ENCODE measurements at places on chromosomes 1 and 21.
A peak's percentile ranks its signal among the peaks of the same experiment; 100 is the strongest.

- DNase-seq: no peak
These were observed 57.7 kb downstream of the PRRX1 start for GRCh38 chr1:170721621-170722020.

DNA sequence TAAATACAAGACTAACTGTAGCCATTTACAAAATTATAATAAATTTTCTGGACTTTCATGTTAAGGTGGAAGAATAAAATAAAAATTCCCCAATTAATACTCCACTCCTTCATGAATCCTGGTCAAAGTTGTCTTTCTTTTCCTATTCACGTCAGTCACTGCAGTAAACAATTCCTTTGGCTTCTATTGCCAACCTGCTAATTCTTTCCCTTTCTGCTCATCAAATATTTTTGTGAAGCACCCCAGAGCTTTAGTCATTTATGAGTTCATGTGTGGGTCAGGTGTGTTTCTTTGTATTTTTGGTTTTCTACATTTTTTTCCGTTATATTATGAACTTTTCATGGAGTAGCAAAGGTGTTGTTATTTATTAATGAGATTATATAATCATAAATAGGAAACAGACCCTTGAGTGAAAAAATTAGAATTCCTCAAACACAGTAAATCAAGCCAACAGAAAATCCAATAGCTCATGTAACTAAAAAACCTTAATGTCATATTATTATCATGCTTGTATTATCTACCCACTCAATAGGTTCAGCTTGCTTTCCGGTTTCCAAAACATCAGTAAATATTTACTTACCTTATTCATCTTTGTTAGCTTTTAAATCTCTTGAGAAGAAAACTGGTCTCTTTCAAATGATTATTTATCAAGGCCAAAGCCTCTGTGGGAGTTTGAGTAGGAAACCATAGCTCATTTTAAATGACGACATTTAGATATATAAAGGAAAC lies 29.6 kb upstream of the PLA2G4A start:
- no peak for DNase-seq

DNA sequence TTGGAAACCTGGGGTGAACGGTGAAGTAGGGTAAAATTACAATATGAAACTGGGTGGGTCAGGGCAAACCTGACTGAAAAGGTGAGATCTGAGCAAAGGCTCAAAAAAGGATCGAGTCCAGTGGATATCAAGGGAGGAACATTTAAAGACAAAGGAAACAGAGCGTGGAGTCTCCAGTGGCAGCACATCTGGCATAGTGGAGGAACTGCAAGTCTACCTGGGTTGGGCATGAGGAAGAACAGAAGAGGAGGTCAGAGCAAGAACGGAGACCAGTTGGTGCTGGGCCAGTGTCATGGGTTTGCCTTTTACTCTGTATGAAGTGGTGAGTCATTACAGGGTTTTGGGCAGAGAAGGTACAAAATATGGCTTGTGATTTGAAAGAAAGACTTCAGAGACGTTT lies 163.7 kb downstream of the NTPCR start:
- peak; percentile 13 for DNase-seq

DNA sequence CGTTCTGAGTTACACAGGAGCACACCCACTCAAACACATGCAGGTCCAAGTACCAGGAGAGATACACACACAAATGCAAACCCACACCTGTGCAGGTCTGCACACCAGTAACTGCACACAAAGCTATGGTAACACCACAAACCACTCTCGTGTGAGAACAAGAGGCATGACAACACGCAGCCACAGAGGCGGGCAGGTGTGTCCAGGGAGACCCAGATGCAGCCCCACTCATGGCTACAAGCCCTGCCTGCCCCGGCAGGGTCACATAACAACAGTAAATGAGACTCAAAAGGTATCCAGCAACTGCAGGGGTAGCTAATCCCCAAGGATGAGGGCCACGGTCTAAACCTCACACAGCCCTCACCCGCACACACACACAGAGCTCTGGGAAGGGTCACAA lies 48.1 kb downstream of the RAP1GAP start:
- no peak for DNase-seq

- DNase-seq: no peak
These were observed 36.2 kb downstream of the TLR5 start for GRCh38 chr1:223106856-223107255.

DNA sequence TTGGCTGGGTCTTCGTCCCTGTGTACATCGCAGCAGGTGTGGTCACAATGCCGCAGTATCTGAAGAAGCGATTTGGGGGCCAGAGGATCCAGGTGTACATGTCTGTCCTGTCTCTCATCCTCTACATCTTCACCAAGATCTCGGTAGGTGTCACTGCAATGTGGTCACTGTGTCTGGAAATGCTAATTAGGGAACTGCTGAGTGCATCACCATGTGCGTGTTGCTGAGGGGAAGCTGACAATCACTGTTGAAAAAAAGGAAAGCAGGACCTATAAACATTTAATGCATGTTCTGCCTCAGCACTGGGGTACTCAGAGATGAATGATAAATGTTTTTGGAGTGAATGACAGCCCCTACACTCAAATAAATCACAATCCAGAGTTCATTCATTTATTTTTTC lies 6.8 kb downstream of the SLC5A9 start:
- no peak for DNase-seq

DNA sequence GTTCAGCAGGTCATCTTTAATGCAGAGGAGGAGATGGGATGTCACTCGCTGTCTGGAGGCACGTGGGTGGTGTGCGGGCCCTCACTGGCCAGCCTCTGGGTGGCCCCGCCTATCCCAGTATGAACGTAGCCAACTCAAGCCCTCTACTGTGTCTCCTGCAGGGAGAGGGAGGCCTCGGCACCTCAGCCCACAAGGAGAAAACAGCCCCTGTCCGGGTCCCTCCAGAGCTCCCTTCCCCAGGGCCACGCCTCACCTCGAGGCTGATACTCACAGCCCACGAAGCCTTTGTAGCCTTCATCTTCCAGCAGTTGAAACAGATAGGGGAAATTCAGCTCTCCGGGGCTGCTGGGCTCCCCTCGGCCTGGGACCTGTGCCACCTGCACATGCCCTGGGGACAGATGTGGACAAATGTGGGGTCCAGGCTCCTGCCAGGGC lies 2.6 kb downstream of the HYI start:
- DNase-seq: no peak

- DNase-seq: no peak
These were observed 2.3 kb downstream of the LDLRAD2 start for GRCh38 chr1:21814241-21814918.

DNA sequence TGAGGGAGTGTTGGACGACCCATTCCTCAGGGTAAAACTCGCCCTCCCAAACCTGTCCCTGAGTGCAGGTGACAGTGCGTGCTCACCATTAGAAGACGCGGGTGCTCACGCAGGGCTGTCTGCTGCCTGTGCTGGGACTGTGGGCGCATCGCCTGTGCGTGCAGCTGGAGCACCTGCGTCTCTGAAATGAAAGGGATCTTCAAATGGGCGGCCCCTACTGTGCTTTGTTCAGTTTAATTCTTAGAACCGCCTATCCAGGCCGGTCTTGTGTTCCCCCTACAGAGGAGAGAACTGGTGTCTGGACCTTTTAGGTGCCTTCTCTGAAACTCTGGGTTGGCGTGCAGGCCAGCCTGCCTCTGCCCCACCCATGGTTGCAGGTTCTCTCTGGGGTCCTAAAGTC lies 125.8 kb downstream of the PCBP3 start:
- DNase-seq: no peak

DNA sequence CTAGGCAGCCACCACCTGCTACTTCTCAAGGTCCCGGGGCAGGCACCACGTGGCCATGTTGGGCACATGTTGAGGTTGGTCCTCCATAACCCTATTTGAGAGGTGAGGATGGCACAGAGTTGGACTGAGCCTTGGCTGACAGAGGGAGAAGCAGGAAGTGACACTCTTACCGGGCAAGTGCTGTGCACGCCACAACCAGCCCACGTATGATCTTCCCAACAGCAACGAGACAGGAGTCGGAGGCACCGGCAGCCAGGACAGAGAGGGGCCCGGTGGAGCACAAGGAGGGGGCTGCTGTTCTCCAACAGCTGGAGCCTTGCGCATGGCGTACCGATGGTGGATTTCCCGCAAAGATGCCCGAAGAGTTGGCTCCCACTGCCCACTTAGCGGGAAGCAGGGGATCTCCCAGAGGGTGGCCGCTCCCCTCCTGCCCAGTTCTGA lies 3.4 kb downstream of the CLEC20A start:
- DNase-seq: no peak

- peak; percentile 96 for DNase-seq
These were observed 207.8 kb downstream of the SLC45A1 start for GRCh38 chr1:8525558-8526275.

- DNase-seq: no peak
These were observed 24.9 kb downstream of the DENND1B start for GRCh38 chr1:197750366-197750765.

DNA sequence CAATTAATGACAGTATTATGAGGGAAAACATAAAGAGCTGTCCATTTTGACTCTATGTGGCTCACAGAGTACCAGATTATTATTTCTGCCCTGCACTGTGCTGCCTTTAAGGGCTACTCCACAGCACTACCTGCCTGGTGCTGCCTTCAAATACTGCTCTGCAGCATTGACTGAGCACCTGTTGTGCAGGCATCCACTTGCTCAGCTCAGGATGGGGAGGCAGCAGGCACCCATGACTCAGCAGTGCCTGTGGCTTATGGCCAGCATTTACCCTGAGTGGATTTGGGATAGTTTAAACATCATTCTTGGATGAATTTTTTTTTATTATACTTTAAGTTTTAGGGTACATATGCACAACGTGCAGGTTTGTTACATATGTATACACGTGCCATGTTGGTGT lies 953 bp upstream of the KPRP start:
- no peak for DNase-seq

- DNase-seq: no peak
These were observed 253.2 kb downstream of the KIF26B start for GRCh38 chr1:245407983-245408382.

DNA sequence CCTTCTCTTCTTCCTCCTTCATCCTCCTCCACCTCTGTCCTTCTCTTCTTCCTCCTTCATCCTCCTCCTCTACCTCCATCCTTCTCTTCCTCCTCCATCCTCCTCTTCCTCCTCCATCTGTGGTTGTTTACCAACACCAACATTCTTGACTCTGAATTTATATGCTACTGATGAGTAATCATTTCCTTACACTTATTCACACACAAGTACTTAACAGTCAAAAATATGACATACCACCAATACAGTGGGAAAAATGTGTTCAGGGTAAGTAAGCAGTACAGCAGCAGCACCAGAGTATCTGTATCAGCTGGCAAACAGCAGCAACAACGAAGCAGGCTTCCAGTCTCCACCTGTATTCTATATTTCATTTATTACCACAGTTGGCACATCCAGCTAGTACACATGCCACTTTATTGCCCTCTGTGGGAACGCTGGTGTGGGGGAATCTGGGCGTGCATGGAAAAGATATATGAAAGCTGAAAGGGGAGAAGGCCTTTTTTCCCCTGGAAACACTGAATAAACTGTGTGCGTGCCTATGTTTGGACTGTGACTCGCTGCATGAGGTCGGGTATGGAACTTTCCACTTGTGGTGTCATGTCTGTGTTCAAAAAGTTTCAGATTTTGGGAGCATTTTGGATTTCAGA lies 16.0 kb downstream of the ADSS2 start:
- DNase-seq: peak; percentile 50

All from fibroblast of gingiva (primary cell).